ENCODE measurements at places on chromosomes 6 and 20.
A peak's percentile ranks its signal among the peaks of the same experiment; 100 is the strongest.

GRCh38 chr6:148700741-148701311 lies 46.0 kb upstream of the UST start:
- no peak for DNase-seq

- DNase-seq: no peak
Observed at GRCh38 chr20:47427746-47428145, 71.2 kb upstream of the ZMYND8 start.

- DNase-seq: no peak
Observed at GRCh38 chr6:12844284-12845223, 128.0 kb downstream of the PHACTR1 start.

- DNase-seq: no peak
Observed at GRCh38 chr20:51584116-51584515, 41.6 kb upstream of the NFATC2 start.

- no peak for DNase-seq
Observed at GRCh38 chr6:41199552-41200246, 1.2 kb downstream of the TREML2 start.

DNA sequence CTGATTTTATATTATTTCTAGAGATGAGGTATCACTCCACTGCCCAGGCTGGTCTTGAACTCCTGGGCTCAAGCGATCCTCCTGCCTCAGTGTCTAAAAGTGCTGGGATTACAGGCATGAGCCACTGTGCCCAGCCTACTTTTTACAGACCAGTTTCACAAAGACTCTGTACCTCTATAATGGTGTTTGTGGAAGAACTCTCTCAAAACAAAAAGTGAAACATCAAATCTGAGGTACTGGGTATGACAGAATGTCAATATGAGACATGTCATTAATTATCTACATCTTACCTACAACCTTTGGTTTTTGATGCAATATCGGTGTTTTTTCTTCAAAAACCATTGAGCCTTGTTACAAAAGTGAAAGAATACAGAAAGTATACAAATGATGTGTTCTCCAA lies 49.4 kb upstream of the MCM9 start:
- no peak for DNase-seq

- no peak for DNase-seq
Observed at GRCh38 chr20:56506103-56506502, 18.4 kb upstream of the FAM209A start.

DNA sequence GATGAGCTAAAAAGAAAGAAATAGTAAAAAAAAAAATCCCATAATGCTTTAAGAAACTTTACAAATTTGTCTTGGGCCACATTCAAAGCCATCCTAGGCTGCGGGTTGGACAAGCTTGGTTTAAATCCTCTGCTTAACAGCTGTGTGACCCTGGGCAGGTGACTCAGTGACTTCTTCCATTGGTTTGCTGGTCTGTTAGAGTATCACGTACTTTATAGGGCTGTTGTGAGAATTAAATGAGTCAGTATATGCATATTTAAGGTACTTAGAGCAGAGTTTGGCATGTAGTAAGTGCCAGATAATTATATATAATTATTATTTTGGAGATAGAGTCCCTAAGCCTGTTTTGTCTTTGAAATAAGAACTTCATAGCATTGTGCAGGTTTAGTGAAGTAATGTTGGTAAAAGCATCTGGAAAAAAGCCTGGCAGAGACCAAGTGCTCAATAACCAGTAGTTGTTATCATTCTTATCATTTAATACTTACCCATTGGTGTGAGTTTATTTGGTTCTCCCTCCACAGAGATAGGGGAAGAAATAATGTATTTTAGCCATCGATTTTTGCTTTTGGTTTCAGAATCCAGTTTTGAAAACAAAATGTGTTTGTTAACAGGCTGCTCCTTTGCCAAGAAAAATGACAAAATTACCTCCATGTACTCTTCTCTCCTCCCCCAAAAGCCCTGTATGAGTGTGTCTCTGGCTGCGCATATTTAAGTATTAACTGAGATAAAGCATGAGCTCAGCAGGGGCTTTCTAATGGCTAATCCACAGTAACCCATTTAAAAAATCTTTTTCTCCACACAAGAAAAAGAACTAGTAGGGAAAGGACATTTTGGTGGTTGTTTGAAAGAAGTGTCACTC lies 67.2 kb downstream of the FOXO3 start:
- no peak for DNase-seq

GRCh38 chr6:116615937-116616736 lies at the start of gene RSPH4A:
Gene RSPH4A (plus strand): TSS chr6:116616479. CDS start chr6:116616624, 145 bp downstream.
- DNase-seq: peak; percentile 42

GRCh38 chr6:52286798-52287432 lies 2.4 kb upstream of the MCM3 start:
- DNase-seq: peak; percentile 53

- no peak for DNase-seq
Observed at GRCh38 chr20:43938017-43938655, 23.5 kb downstream of the TOX2 start.

DNA sequence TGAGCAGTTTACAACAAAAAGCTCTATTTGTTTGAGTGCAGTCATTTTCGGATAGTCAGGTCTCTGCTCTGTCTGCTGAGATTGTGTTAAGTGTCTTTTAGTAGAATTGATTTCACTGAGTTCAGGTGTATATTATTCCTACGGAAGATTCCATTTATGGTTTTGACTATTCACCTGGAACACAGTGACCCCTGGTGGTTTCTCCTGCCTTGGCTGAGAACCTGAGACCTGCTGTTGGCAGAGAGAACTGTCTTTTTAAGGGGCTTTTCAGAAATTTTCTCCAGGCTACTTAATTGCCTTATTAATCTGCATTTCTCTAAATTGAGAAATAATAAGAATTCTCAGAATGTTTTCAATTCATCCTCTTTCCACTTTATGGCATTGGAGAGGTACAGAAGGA lies 508.0 kb downstream of the TBC1D32 start:
- no peak for DNase-seq

GRCh38 chr6:148364056-148364824 lies 21.6 kb downstream of the SASH1 start:
- DNase-seq: no peak

DNA sequence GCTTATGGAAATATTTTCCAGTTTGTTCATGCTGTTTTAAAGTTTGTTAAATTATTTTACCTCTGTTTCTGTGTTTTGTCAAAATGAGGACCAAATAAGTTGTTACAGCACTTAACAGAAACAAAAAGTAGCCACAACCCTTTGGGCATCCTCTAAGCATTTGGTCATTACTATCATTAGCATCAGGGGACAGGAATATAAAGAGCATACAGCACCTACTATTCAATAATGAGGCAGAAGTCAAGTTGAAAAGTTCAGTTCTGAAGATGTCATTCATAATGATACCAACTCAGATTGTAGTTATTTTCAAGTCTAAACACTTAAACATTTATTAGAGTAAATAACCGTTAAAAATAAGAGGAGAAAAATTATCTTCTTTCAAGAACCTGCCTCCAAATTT lies 862.3 kb upstream of the FLRT3 start:
- DNase-seq: no peak

DNA sequence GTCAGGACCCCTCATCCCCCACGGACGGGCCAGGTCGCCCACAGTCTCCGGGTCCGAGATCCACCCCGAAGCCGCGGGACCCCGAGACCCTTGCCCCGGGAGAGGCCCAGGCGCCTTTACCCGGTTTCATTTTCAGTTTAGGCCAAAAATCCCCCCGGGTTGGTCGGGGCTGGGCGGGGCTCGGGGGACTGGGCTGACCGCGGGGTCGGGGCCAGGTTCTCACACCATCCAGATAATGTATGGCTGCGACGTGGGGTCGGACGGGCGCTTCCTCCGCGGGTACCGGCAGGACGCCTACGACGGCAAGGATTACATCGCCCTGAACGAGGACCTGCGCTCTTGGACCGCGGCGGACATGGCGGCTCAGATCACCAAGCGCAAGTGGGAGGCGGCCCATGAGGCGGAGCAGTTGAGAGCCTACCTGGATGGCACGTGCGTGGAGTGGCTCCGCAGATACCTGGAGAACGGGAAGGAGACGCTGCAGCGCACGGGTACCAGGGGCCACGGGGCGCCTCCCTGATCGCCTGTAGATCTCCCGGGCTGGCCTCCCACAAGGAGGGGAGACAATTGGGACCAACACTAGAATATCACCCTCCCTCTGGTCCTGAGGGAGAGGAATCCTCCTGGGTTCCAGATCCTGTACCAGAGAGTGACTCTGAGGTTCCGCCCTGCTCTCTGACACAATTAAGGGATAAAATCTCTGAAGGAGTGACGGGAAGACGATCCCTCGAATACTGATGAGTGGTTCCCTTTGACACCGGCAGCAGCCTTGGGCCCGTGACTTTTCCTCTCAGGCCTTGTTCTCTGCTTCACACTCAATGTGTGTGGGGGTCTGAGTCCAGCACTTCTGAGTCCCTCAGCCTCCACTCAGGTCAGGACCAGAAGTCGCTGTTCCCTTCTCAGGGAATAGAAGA lies 978 bp downstream of the HLA-A start:
- DNase-seq: no peak

GRCh38 chr20:48783533-48784272 lies 44.1 kb downstream of the PREX1 start:
- DNase-seq: no peak

GRCh38 chr6:170449835-170450753 lies 103.0 kb downstream of the PSMB1 start:
- DNase-seq: no peak

DNA sequence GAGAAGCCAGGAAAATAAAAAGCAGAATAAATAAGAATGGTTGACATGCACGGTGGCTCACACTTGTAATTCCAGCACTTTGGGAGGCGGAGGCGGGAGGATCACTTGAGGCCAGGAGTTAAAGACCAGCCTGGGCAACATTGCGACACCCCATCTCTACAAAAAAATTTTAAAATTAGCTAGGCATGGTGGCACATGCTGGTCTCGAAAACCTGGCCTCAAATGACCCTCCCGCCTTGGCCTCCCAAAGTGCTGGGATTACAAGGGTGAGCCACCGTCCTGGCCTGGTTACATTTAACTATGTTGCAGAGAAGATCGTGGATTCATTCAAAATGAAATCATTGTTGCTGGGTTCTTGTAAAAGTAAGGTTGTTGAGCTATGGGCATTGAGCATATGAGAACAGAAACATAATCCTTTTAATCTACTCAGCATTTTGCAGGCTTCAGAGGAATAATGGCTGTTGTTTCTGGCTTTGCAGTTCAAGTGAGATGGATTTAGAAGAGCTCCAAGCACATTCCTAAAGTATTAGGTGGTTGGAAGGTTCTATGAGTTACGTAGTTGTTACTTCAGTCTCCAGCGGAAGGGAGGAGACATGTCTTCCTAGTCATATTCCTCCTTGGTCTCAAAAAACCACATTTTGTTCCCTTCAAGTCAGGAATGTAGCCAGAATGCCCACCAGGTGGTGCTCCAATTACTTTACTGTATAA lies 45.6 kb upstream of the RAB23 start:
- DNase-seq: peak; percentile 32

DNA sequence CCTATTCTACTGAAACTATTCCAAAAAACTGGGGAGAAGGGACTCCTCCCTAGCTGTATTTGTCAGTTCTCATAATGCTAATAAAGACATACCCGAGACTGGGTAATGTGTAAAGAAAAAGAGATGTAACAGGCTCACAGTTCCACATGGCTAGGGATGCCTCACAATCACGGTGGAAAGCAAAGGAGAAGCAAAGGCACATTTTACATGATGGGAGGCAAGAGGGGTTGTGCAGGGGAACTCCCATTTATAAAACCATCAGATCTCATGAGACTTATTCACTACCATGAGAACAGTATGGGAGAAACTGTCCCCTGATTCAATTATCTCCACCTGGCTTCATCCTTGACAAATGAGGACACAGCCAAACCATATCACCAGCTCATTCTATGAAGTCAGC lies 111.2 kb upstream of the RIPOR2 start:
- no peak for DNase-seq

GRCh38 chr6:136365776-136366354 lies 76.2 kb upstream of the BCLAF1 start:
- no peak for DNase-seq

GRCh38 chr6:154474648-154475428 lies 35.6 kb downstream of the CNKSR3 start:
- no peak for DNase-seq

GRCh38 chr6:163014736-163015135 lies 287.0 kb downstream of the PACRG start:
- no peak for DNase-seq

DNA sequence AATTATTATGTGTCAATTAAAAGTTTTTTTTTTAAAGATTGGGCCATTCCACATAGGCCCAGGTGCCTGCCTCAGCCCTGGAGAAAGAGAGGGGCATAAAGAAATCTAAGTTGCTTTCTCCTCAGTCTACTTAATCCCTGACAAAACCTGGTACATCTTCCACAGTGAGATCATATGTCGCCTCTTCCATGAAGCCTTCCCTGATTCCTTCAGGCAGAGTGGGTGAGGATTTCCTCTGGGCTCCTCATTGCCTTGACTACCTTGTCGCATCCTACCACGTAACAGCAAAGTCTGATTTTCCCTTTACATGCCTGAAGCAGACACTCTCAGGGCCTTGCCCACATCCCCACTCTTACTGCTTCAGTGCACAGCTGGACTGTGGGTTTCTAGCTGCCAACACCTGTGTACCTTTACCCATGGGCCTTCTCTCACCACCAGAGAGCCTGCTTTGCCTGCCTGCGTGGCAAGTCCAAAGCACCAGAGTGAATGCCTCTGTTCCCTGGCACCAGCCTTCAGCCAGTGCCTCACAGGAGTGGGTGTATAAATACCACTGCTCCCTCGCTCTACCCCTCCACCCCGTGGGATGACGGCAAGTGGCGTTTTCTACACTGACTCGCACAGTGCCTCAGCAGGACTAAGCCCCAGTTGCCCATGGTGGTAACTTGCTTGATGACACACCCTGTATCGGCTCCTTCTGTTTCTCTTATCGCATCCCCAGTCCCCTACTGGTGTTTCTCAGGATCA lies 68.0 kb downstream of the EYA2 start:
- no peak for DNase-seq

- no peak for DNase-seq
Observed at GRCh38 chr6:138528137-138528536, 28.8 kb upstream of the NHSL1 start.

GRCh38 chr20:13756551-13756950 lies 28.2 kb downstream of the ESF1 start:
- no peak for DNase-seq

DNA sequence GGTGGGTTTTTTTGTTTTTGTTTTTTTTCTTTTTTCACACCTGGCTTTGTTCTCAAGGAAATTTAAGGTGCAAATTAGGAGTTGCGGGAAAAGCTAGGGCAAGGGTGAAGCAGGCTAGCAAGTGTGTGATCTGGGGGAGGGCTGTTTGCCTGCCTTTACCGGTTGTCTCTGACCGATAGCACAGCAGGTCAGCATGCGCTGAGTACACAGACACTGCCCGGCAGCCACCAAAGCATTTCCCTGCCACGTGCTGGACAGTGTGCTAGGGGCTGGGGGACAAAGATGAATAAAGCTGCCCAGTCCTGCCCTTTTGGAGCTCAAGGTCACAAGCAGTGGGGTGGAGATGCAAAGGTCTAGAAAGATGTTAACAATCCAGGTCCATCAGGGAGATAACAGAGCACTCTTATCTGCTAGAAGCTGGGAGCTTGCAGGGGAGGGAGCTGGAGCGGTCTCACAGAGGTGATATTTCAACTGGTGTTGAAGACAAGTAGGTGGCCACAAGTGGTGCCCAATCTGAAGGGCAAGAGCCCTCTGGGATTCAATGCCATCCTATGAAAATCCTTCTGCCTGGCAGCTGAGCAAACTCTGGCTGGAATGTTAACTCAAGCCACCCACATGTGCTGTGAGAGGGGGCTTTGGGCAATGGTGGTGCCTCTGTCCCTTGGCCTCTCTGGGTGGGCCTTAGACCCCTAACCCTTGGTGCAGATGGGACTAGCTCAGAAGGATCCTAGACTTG lies 24.5 kb downstream of the TTBK1 start:
- no peak for DNase-seq

GRCh38 chr6:75481394-75481793 lies 12.2 kb downstream of the FILIP1 start:
- no peak for DNase-seq

Data from activated CD4-positive, alpha-beta T cell treated with anti-CD3 and anti-CD28 coated beads, Interleukin-2, amount 50 U/mL, for 4 hours (primary cell).